ENCODE measurements at places on chromosomes 16 and 17.
A peak's percentile ranks its signal among the peaks of the same experiment; 100 is the strongest.

DNA sequence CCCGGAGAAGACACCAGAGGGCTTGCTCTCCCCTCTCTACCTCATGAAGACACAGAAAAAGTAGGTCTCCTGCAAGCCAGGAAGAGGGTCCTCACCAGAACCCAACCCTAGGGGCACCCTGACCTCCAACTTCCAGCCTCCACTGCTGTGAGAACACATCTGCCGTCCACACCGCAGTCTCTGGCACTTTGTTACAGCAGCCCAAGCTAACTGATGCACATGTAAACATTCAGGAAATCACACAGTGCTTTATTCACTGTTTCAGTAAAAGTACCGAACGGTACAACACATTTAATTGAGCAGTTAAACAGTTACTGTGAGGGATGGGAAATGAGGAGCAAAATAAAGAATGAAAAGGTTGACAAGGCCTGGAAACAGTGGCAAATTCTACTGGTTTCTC lies 18.3 kb downstream of the FANCA start:
- DNase-seq: no peak

DNA sequence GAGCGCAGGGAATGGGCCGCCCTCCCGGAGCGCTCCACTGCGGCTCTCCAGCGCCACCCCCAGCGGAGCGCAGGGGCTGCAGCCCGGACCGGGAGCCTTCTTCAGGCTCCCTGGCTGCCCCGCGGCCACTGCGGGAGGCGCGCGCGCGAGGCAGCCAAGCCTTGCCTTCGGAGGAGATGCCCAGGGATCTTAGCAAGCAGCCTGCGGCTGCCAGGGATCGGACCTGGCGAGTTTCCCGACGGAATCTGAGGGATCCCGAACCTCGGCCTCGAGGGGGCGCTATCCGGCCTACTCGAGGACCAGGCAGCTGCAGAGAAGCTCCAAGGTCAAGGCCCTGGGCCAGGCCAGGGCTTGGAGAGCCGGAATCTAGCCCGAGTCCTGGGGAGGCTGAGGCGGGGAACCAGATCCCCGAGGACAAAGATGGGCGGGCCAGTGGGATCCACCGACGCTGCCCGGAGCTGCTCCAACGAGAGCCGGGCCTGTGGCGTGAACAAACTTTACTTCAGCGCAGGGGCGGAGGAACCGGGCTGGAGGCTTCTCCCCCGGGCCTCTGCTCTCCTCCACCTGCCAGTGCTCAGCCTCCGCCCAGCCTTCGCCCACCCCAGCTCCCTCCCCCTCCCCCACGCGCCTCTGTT lies at the start of gene IRX6:
Gene IRX6 (plus strand): TSS at position 567 of the 635 bp plus-strand sequence. CDS start 889 bp downstream, outside the sequence.
- DNase-seq: no peak

GRCh38 chr16:16083421-16084156 lies 134.2 kb downstream of the ABCC1 start:
- peak; percentile 33 for DNase-seq

DNA sequence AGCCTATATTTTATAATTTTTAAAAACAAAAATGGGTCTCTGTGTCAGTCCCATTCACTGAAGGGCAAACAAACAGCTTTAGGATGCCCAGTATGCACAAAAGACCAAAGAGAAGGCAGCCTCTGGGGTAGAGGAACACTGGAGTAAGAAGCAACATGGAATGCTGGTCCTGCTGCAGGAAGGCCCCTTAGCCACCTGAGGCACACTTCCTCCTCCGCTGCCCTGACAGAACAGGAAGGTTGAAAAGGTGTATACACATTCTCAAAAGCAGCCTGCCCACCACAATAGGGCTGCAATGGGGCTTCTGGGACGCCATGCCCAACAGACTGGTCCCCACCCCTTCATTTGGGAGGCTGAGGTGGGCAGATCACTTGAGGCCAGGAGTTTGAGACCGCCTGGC lies 19.5 kb downstream of the TOM1L2 start:
- DNase-seq: no peak

GRCh38 chr17:29240968-29241963 lies 5.4 kb upstream of the CRYBA1 start:
- peak; percentile 42 for DNase-seq

GRCh38 chr16:10608687-10609401 lies 28.4 kb upstream of the EMP2 start:
- DNase-seq: no peak

- DNase-seq: no peak
Observed at GRCh38 chr16:65751622-65752521, 614.6 kb upstream of the CDH5 start.

DNA sequence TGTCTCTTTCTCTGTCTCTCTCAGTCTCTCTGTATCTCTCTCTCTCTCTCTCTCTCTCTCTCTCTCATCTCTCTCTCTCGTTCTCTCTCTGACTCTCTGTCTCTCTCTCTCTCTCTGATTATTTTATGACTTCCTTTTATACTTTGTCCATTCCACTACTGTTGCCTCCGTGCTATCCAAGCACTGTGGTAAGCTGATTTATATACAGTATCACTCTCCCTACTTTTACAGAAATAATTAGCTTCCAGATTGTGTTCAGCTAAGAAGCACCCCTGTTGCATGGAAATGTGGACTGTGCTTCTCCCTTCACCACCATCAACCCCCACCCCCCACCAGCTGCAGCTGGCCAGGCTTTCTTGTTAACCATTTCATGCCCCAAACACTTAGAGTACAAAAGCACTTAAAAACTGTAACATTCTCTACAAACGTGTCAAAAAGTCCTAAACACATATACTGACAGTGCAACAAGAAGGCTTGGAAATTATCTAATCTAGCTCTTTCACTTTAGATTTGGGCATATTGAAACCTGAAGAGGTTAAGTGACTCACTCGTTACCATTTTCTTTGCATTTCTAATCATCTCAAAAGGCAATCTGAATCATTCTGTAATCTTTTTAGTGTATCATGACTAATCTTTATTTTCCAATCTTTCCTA lies 11.6 kb upstream of the TMEM100 start:
- DNase-seq: peak; percentile 27

DNA sequence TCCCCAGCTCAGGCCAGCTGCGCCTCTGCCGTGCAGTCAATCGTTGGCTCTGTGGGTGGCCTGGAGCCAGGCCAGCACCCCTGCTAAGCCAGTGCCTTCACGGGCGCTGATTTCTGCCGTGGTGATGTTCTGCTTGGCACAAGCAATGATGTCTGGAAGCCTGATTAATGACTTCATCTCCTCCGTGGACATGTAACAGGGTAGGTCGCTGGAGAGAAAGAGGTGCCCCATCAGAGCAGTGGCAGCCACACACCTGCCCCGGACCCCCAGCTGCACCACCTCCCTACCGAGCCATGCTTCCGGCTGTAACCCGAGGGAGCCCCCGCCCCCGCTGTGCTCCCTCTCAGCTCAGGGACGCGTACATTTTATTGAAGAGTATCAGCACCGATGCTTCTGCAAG lies 1.9 kb downstream of the ARL16 start:
- no peak for DNase-seq

DNA sequence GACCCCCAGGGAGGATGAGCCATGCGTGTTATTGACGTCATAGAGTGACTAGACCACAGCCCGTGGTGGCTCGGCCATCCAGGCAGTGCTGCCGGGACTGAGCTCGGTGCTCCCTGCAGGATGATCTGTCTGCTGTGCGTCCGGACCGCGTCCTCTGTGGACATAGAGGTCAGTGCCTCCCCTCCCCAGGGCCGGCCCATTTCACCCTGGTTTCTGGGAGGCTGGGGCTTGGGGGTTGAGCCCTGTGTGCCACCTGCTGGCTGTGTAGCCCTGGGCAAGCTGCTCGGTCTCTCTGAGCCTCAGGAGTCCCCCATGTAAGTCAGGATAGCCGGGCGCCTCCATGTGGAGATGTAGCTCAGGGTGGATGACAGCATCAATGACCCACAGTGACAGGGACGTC lies 8.3 kb downstream of the TSC2 start:
- no peak for DNase-seq

Data from activated T-cell treated with anti-CD3 and anti-CD28 coated beads, Interleukin-2, amount 50 U/mL, for 48 hours (primary cell).